Karpas-422 (cell line): ENCODE measurements at places on chromosomes 6 and 20. TPM values are rescaled to one million over a fixed set of nuclear protein-coding genes. Genes with fewer than 3 reads are reported as not detected.
A peak's percentile ranks its signal among the peaks of the same experiment; 100 is the strongest.

GLP1R gene
- not detected in 2 replicates for total RNA-seq

OPRM1 gene
- not detected in 2 replicates for total RNA-seq

DNA sequence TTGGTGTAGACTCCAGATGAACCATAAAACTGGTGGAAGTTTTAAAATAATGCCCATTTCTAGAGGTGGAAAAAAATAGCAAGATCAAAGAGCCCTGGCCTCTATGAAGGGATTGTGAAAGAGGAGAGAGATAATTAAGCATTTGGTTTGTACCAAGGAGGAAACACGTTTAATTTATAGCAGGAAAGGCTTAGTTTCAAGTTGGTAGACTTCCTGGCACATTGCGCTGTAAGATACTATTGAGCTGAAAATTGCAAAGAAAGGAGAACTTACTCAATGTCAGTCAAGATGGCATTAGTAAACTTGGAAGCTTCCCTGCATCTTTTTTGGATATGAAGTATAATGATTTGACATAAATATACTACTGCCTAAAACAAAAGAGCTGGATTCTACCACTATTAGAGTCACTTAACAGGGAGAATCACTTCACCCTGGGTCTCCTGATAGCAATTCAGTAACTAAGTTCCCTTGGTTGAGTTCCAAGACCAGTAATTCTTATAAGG is 24.4 kb downstream of the MARCKS start:
- H3K36me3 ChIP-seq = no peaks in the 10 kb centered on the region
- no peak overlapping the region for H3K4me3 ChIP-seq
- no peaks in the 10 kb centered on the region for H3K4me1 ChIP-seq

DNA sequence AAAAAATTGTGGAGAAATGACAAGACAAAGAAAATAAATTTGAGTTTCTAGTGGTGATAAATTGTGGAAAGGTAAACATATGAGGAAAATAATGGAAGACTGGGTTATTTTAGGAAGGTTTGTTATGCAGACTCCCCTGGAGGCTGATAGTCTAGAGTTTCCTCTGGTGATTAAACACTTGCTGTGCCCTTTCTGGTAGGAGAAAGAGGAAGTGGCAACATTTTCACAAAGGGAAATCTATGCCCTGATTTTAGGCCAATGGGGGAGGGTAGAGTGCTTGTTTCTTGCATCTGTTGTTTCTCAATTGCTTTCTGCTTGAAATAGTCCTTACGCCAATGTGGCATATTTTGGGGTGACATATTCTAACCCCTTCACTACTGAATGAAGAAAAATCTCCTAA is 129.1 kb upstream of the DOK5 start:
- DNase-seq = peak; percentile 42
- H3K27me3 ChIP-seq = no peaks in the 10 kb centered on the region
- no peak overlapping the region for H3K27ac ChIP-seq
- H3K4me1 ChIP-seq = peaks cover 4% of the 10 kb centered on the region; the same call in 1 of the 2 replicates
- no peak overlapping the region for H3K4me3 ChIP-seq

DCDC2 gene
- total RNA-seq = 0.11 and 0.26 TPM in 2 replicates

DNA sequence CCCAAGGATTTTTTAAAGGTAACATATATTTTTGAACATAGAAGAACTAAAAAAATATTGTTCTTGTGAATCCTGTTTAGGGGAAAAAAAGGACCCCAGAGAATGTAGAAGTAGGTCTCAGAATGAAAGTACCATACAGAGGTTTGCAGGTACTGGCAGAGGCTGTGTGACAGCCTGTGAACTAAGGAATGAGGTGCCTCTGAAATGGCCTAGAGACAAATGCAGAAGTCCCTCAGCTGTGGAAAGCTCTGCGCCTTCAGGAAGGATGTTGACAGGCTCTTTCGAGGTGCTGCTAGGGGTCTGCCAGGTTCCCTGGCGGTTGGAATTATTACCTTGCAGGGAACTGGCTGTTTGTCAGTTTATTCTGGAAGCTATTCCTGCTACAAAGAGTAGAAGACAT is 8.6 kb upstream of the TUBB2B start:
- H3K4me3 ChIP-seq = no peak overlapping the region
- no peak for DNase-seq
- no peaks in the 10 kb centered on the region for H3K36me3 ChIP-seq
- H3K4me1 ChIP-seq = peaks cover 6% of the 10 kb centered on the region
- H3K27ac ChIP-seq = no peak overlapping the region

GRCh38 chr20:1926237-1926636 is 31.0 kb downstream of the SIRPA start:
- H3K27ac ChIP-seq = no peak overlapping the region
- no peaks in the 10 kb centered on the region for H3K4me1 ChIP-seq
- DNase-seq = no peak
- H3K27me3 ChIP-seq = no peaks in the 10 kb centered on the region
- no peaks in the 10 kb centered on the region for H3K36me3 ChIP-seq
- no peak overlapping the region for H3K4me3 ChIP-seq

DNA sequence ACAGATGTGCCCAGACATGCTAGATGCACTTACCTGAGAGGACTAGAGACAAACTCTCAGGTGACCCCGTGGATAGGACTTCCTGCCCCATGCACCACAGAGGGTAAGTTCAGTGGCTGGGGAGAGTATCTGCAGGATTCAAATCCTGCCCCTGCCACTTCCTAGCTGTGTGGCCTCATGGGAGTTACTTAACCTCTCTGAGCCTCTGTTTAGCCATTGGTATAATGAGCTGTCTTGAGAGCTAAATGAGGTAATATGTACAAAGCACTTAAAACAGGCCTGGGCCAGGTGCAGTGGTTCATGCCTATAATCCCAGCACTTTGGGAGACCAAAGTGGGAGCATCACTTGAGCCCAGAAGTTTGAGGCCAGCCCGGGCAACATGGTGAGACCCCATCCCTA is 59.3 kb downstream of the GRM4 start:
- DNase-seq = no peak
- no peaks in the 10 kb centered on the region for H3K4me1 ChIP-seq
- H3K4me3 ChIP-seq = no peak overlapping the region
- no peak overlapping the region for H3K27ac ChIP-seq
- H3K36me3 ChIP-seq = no peaks in the 10 kb centered on the region

- no peak overlapping the region for H3K27ac ChIP-seq
- DNase-seq = no peak
Measured at GRCh38 chr6:125700581-125701353, 48.7 kb upstream of the HEY2 start.
